Eye (tissue), 1 donor: ENCODE measurements at places on chromosomes 1 and 21.

GRCh38 chr1:111561328-111561727 is 57.9 kb upstream of the ADORA3 start:
- DNase-seq, result peak; percentile 53

GRCh38 chr1:107058245-107059032 is 2.0 kb downstream of the PRMT6 start:
- DNase-seq, result peak; percentile 9

DNA sequence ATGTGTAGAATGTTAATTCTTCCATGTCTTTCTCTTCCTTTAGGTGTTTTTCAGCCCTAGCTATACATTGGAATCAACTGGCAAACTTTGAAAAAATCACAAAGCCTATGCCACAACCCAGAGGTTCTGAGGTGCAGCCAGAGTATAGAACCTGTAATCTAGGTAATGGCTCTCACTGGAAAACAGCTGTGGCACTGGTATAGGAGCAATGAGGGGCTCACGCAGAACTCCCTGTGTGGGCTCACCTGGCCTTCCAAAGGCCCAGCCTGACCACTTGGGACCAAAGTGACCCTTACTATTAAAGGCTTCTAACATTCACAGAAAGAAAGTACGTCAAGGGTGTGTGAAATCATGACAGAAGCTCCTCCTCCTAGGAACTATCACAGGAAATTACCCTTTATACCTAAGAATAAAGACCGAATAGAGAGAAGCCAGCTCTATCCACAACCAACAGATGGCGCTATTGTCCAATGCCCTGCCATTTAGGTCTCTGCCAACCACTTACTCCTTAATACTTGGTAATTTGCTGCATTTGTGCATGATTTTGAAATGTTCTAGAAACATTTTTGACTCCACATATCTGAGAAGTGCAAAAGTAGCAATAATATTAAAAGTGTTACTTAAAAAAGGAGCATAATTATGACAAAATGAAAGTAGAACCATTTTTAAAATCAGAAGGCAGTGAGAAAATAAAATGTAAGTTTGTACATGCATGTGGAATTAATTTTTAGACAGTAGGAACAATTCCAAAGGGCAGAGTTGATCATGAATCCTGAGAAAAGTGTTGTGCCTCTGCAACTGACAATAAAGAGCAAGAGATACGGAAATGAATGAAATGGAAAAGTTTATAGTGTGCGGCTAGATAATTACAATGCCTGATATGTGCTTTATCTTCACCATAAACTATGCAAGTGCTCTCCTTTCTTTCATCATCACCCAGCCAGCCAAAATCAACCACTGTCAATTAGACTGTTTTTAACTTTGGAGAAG is 93.1 kb upstream of the HAO2 start:
- DNase-seq, result peak; percentile 74

DNA sequence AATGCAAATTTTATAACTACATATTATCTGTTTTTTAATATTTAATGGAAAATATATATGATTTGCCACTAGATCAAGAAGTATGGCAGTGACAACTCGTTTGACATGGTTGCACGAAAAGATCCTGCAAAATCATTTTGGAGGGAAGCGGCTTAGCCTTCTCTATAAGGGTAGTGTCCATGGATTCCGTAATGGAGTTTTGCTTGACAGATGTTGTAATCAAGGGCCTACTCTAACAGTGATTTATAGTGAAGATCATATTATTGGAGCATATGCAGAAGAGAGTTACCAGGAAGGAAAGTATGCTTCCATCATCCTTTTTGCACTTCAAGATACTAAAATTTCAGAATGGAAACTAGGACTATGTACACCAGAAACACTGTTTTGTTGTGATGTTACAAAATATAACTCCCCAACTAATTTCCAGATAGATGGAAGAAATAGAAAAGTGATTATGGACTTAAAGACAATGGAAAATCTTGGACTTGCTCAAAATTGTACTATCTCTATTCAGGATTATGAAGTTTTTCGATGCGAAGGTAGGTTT is 556 bp downstream of the IFI44 start:
- DNase-seq, result no peak

DNA sequence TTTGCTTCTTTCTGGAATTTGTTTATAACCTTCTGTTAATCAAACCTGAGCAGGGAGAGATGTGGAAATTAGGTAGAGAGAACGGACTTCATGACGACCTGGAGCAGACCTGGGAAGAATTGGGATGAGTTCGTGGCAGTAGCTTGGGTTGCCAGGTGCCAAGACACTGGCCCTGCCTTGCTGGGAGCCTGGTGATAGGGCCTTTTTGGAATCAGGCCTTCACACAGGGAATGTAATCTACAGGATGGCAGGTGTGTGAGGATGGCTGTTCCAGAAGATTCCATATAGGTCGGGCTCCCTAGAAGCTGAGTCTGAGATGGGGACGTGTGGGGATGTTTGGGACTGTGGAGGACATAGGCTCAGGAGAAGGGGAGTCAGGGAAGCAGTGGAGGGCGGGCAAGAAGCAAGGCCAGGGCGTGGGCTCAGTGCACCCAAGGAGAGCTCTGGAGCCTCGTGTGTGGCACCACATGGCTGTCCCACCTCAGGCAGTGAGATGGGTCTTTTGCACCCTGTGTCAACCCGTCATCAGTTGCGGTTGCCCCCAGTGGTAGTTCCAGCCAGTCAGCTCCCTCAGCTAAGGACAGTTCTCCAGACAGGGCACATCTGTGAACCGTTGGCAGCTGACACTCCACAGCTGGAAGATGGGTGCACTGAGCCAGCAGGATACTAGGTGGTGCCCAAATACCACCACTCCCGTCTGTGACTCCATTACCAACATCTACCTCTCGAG is 395.9 kb downstream of the MATN1 start:
- no peak for DNase-seq

DNA sequence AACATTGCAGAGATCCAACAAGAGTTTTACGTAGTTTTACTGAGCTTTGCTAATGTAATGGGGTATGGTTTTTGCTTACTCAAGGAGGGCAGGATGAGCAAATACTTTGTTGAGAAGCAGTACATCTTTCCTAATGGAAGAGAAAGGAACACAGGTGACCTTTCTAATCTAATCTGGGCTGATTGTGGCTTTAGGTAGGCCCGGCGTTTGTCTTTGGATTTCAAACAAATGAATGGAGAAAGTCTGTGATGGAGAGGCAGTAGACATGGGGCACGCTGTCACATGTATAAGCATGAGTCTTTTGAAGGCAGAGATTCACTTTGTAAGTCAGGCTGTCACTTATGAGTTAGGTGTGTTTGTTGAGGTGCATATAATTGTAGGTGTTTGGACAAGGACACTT is 1.7 kb downstream of the PLEKHM2 start:
- no peak for DNase-seq

- peak; percentile 22 for DNase-seq
Measured at GRCh38 chr1:244874974-244875579, 10.7 kb upstream of the HNRNPU start.

DNA sequence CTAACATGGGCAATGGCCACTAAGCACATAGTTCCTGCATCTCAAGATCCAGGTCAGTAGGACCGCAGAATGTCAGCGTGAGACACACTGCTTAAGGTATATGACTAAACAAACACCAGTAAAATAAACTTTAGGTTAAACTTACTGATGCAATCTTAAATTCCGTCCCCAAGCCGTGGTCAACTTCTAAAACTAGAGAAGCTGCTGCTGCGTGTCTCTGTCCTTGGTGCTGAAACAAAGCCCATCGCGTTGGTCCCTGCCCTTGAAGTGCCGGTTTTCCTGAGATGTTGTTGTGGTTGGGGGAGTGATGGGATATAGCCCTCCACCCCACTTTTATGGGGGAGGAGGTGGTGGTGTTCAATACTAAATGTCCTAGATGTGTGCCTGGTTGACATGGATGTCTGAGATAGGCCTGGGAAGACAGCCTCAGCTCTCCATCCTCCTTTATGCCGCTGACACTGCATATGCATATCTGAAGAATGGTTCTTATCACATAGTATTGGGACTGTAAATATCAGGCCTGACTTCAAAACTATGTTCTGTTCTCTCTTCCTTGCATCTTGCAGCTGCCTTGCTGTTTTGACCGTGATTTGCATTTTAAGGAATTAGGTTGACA is 72.0 kb upstream of the KCNA3 start:
- peak; percentile 88 for DNase-seq

GRCh38 chr1:168585191-168585590 is 8.8 kb downstream of the XCL1 start:
- DNase-seq, result no peak

GRCh38 chr1:43932786-43933385 is 715 bp upstream of the ARTN start:
- no peak for DNase-seq
